ENCODE measurements at places on chromosomes 12 and 14.

- peak; percentile 11 for DNase-seq
These were observed 1.7 kb downstream of the MMP17 start for GRCh38 chr12:131829791-131830334.

DNA sequence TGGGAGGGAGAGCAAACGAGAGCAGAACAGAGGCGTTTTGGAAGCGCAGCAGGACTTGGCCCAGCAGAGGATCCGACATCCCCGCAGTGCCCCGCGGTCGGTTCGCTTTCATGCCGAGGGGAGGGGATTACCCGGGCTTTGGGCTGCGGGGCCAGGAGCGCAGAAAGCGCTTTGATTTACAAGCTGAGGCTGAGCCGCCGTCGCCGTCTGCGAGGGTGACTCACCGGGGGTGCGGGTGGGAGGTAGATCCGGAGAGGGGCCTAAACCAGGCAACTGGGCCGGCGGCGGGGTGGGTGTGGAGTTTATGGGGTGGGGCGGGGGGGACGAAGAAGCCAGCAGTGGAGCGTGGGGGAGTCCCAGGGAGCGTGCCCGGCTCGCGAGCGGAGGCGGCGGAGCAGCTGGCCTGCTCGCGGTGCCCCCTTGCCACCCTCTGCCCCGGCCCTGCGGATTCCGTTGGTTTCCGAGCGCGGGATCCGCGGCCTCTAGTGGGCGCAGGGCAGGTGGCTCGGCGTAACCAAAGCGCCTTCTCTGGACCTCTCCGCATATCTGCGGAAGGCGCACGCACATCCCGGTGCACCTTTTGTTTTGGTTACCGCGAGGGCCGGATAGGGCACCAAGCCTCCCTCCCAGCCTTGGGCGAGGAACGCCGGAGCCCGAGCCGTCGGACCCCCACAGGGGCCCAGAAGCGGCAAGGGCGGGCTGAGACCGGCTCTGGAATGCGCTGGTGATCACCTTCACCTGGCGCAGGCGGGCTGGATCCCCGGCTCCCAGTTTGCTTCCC lies 2.6 kb downstream of the SIX4 start:
- DNase-seq: peak; percentile 49

DNA sequence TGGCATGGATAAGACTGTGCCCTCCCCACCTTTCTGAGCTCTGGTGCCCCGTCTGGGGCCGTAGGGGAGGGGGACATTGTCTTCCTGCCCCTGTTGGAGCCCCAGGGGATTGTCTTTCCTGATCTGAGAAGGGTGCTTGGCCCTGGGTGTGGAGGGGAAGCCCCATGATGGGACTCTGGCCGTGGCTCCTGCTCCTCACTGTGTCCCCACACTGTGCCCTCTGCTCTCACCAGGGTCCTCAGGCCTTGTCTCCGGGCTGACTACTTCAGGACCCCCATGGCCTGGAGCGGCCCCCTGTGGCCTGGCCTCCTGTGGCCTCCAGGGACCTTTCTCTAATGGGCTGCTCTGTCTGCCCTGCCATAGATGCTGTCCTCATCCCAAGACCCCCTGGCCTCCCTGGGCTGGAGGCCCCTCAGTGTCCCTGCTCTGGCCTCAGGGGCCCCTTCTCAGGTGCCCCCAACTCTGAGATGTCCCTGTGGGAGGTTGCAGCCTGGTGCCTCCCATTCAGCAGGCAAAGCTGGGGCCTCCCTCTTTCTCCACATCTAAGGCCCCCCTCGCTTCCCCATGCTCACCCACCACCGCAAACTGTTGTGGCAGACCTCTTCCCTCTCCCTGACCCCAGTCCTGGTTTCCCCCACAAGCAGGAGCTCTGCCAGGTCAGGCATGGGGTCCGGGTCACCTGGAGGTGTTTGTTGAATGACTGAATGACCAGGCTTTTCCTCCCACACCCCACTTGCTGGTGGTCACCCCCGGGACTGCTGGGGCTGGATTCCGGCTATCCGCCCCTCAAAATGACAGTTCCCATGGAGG lies 4.0 kb downstream of the KIF26A start:
- DNase-seq: no peak

GRCh38 chr12:91370086-91370868 lies 187.7 kb upstream of the DCN start:
- no peak for DNase-seq

DNA sequence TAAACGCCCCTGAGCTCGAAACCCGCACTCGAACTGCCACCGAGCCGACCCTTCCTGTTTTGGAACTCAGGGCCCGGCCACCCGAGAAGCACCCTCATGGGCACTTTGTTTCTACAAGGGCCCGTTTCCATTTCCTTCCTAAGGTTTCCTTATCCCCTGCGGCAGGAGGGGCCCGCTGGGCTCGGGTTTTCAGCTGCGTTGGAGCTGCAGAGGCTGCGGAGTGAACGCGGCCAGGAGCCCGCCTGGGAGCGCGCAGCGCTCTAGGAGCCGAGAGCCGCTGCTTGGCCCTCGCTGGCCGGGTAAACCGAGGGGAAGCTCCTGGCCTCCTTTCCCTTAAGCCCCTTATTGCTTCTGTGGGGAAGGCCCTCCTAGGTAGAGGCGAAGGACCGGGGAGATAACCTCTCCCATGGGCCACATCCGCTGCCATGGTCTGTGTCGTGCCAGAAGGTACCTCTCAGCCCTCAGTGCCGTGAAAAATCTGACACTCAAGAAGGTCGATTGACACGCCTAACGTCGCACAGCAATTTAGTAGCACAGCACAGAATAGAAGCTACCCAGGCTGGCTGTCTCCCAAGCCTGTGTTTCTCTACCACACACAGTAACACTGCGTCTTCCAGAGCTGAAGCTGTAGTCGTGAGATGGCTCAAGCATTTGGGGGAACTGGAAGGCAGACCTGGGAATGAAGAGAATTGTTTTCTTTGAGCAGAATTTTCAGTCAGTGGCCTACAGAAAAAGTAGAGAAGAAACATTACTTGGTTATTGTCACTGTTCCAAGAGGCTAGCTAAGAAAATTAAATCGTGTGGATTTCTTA lies 12.9 kb upstream of the CALM1 start:
- peak; percentile 88 for DNase-seq

- no peak for DNase-seq
These were observed 27.1 kb upstream of the OXA1L start for GRCh38 chr14:22739423-22739822.

DNA sequence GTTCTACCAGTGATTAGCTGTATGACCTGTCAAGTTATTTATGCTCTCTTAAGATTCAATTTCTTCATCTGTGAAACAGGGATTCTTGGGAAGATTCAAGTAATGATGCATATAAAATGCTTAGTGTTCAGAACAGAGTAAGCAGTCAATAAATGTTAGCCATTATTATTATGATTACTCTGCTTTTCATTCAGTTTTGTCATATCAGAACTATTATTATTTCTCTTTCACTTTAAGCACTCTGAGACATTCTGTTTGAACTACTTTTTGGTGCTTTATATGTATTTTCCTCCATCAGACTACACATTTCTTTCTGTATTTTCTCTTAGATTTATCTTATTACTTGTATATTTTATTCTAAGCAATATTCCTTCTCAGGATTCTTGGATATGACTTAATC lies 81.2 kb downstream of the CFAP54 start:
- DNase-seq: no peak
